ENCODE measurements at places on chromosomes 5 and 9.

DNA sequence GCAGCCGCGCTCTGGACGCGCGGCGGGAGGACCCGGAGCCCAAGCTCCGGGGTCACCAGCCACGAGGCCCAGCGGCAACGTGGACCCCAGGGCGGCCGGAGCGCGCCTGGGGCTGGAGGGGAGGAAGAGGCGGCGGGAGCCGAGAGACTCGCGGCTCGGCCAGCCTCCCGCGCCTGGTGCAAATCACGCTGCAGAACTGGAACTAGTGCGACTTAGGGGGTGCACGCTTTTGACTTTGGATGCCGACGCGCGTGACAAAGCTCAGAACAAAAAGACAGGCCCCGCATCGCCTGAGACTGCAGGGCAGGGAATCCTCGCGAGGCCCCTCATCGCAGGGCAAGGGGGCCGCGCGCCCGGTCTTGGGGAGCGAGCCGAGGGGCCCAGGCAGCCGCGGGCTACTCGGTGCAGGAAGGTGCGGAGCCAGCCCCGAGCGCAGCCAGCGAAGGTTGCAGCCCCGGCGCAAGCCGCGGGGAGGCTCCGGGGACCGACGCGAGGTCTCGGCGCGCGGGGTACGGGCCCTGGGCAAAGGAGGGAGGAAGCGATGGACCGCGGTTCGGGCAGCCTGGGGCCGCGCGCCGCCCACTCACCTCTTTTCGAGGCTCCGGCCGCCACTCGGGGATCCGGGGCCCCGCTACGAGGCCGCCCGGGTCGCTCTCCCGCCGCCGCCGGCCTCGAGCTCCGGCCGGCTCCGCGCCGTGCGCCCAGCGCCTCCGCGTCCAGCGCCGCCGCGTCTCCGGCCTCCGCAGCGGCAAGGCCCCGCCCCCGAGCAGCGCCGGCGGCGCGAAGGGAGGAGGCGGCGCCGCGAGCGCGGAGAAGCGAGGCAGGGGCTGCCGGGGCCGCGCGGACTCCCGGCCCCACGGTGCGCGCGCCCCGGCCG, at the start of gene GOLM1:
TSS of gene GOLM1 (minus strand) at position 735 of the 877 bp plus-strand sequence. CDS start 20,238 bp downstream, outside the sequence.
- H3K4me1 ChIP-seq = peaks cover 14% of the 10 kb centered on the region
- peaks cover 19% of the 10 kb centered on the region for H3K27me3 ChIP-seq
- no peak within 1 kb of the TSS for H3K27ac ChIP-seq
- peak; percentile 89 for DNase-seq

DNA sequence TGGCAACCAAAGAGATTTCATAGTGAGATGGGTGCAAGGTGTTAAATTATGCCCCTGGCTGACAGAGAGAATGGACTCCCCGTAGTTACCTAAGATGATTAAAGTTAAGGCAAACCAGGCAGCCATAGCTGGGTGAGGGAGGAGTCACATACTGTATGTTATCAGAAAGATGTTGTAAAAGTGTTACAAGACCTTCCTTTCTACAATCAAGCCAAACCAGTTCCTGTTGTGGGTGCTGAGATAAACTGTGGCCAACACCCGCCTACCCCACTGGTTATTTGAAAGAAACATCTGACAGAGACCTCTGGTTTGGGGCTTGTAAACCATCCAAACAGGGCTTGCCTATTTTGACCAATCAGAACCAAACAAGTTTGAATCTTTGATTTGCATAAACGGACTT, 684.7 kb upstream of the NUDT12 start:
- H3K27ac ChIP-seq = no peak overlapping the region
- no peaks in the 10 kb centered on the region for H3K4me1 ChIP-seq
- H3K4me3 ChIP-seq = no peak overlapping the region
- H3K36me3 ChIP-seq = no peaks in the 10 kb centered on the region
- no peak for DNase-seq

GRCh38 chr9:12368569-12368968, 324.6 kb upstream of the TYRP1 start:
- no peaks in the 10 kb centered on the region for H3K4me1 ChIP-seq
- H3K27me3 ChIP-seq = no peaks in the 10 kb centered on the region
- no peak overlapping the region for H3K27ac ChIP-seq
- no peaks in the 10 kb centered on the region for H3K36me3 ChIP-seq
- H3K4me3 ChIP-seq = no peak overlapping the region

DNA sequence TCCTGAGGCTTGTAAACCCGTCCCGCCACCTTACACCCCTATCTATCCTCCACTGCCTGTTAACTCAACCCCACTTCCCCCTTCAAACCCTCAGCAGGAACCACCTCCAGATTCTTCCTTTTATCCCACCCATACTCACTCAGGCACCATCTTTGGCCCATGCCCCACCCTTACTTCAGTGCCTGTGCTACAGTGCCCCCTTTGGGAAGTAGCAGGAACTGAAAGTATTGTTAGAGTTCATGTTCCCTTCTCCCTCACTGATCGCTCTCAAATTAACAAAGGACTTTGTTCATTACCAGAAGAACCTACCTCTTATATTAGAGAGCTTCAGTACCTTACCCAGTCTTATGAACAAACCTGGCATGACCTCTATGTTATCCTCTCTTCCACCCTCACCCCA, 92.2 kb upstream of the MOCS2 start:
- H3K27ac ChIP-seq = no peak overlapping the region
- no peaks in the 10 kb centered on the region for H3K36me3 ChIP-seq
- no peak for DNase-seq
- no peaks in the 10 kb centered on the region for H3K27me3 ChIP-seq

DNA sequence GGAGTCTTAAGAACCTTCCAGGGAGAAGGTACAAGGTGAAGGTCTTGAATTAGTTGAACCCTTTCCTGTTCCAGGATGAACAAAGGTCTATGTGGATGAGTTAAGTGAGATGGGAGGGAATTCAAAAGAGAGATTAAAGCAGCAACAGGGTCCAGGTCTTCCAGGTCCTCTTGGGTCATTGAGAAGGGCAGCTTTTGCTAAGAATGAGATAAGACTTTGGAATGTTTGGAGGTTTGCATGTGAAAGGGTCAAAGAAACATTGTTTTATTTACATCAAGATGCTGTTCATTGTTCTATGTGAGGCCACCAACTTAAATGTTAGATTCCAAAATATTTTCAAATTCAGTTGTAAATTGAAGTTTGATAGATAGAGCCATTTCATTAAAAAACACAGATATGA, 463.9 kb downstream of the ANXA1 start:
- no peak for DNase-seq
- no peak overlapping the region for H3K27ac ChIP-seq
- H3K4me1 ChIP-seq = peaks cover 4% of the 10 kb centered on the region

All from neural progenitor cell (in vitro differentiated cells).